Progenitor cell of endocrine pancreas (in vitro differentiated cells): ENCODE measurements at places on chromosomes 6 and 20. TPM values are rescaled to one million over a fixed set of nuclear protein-coding genes. Genes with fewer than 3 reads are reported as not detected.

MEP1A gene
- 2.6 and 4.1 TPM in 2 replicates for total RNA-seq

FUCA2 gene
- total RNA-seq, result 67.3 and 67.5 TPM in 2 replicates

IL17F gene
- not detected in 2 replicates for total RNA-seq

NQO2 gene
- total RNA-seq, result 41.3 and 45.8 TPM in 2 replicates

DNA sequence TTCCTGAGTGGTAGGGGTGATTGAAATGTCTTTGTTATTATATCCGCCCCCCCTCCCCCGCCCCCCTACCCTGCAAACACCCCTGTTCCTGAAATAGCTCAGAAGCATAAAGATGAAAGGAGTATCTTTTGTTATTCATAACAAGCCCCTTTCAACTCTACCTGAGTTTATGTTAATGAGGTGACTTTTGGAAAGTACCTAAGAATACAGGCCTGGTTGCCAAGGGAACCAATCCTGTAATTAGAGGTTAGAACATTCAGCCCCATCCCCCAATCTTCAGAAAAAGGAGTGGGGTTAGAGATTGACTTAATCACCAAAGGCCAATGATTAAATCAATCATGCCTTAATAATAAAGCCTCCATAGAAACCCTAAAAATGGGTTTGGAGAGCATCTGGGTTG is 979.2 kb upstream of the GJE1 start:
- no peak overlapping the region for H3K27ac ChIP-seq
- DNase-seq, result no peak
- H3K4me3 ChIP-seq, result no peak overlapping the region
- no peaks in the 10 kb centered on the region for H3K36me3 ChIP-seq
- no peaks in the 10 kb centered on the region for H3K27me3 ChIP-seq
- no peaks in the 10 kb centered on the region for H3K4me1 ChIP-seq

- H3K27ac ChIP-seq, result no peak overlapping the region
- H3K4me3 ChIP-seq, result no peak overlapping the region
- H3K36me3 ChIP-seq, result no peaks in the 10 kb centered on the region
- no peaks in the 10 kb centered on the region for H3K27me3 ChIP-seq
These were observed 730.5 kb upstream of the MAP3K7 start for GRCh38 chr6:91317247-91317835.

- H3K27me3 ChIP-seq, result peaks cover 5% of the 10 kb centered on the region
- no peak for DNase-seq
- H3K36me3 ChIP-seq, result no peaks in the 10 kb centered on the region
- no peaks in the 10 kb centered on the region for H3K4me1 ChIP-seq
- H3K27ac ChIP-seq, result no peak overlapping the region
- no peak overlapping the region for H3K4me3 ChIP-seq
These were observed 44.1 kb upstream of the GRM4 start for GRCh38 chr6:34189806-34190503.

GRCh38 chr20:50655311-50655880 is 35.9 kb downstream of the RIPOR3 start:
- no peaks in the 10 kb centered on the region for H3K4me1 ChIP-seq
- H3K36me3 ChIP-seq, result no peaks in the 10 kb centered on the region
- H3K4me3 ChIP-seq, result no peak overlapping the region
- H3K27me3 ChIP-seq, result no peaks in the 10 kb centered on the region
- H3K27ac ChIP-seq, result no peak overlapping the region

DNA sequence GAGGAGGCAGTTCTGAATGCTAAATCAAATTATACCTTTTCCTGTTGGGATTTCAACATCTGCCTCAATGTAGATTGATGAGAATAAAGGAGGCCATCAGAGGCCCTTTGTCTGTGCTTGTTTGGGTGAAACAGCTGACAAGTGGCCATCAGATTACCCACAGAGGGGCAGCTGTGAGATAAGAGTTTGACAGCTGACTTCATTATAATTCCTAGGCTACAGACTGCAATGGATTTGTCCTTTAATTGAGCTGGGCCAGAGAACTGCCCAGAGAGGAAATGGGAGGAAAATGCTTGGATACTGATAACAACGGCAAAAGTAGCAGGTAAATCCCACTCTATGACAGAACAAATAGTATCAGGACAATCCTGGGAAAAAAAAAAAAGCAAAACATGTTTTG is 649.4 kb downstream of the HDGFL1 start:
- H3K27me3 ChIP-seq, result no peaks in the 10 kb centered on the region
- H3K27ac ChIP-seq, result no peak overlapping the region
- no peaks in the 10 kb centered on the region for H3K36me3 ChIP-seq
- H3K4me3 ChIP-seq, result no peak overlapping the region
- DNase-seq, result no peak

GRCh38 chr6:112906726-112907125 is 559.6 kb downstream of the RFPL4B start:
- H3K4me1 ChIP-seq, result peaks cover 6% of the 10 kb centered on the region
- H3K36me3 ChIP-seq, result peaks cover 6% of the 10 kb centered on the region
- no peak for DNase-seq
- H3K27ac ChIP-seq, result peak overlapping the region; percentile 87
- no peaks in the 10 kb centered on the region for H3K27me3 ChIP-seq
- no peak overlapping the region for H3K4me3 ChIP-seq

DNA sequence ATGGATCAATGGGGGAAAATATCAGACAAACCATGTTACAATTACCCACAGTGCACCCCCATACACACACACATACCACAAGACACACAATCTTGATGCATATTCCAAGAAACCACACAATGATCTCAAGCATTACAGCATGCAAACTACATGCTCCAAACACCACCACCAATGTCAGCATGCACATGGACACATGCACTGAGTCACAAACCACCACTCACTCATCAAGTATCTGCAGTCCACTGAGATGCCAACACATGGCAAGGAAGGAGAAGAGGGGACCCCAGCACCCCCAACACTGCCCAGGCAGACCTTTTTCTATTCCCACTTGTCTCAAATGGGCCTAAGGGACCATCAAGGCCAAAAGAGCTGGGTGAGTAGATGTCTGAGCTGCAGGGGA is 91.6 kb downstream of the PREX1 start:
- H3K4me1 ChIP-seq, result peaks cover 2% of the 10 kb centered on the region
- no peak for DNase-seq
- no peak overlapping the region for H3K4me3 ChIP-seq

GRCh38 chr6:16320533-16321340 is 82.3 kb downstream of the GMPR start:
- no peak overlapping the region for H3K4me3 ChIP-seq
- DNase-seq, result no peak
- peaks cover 11% of the 10 kb centered on the region for H3K4me1 ChIP-seq
- no peak overlapping the region for H3K27ac ChIP-seq

GRCh38 chr6:157401734-157402338 is 20.8 kb downstream of the ZDHHC14 start:
- no peak overlapping the region for H3K4me3 ChIP-seq
- no peak for DNase-seq

DNA sequence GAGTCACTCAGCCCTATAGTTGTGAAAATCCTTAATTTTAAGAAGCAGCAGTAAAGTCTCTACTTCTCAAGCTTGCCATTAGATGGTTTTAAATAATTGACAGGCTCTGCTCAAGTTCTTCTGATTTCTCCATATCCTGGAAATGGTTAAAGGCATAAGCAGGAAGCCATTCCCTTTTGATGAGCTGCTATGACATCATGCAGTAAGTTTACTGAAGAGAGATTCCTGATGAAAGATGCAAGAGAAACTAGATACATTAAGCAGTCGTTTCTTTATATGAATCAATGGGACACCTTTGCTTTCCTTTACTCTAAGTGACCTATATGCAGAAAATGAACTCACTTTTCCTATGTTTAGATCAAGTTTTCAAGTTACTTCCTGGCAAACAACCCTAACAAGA is 9.8 kb downstream of the POPDC3 start:
- no peak for DNase-seq
- peaks cover 7% of the 10 kb centered on the region for H3K27me3 ChIP-seq
- no peaks in the 10 kb centered on the region for H3K4me1 ChIP-seq
- H3K36me3 ChIP-seq, result no peaks in the 10 kb centered on the region
- H3K4me3 ChIP-seq, result no peak overlapping the region

DNA sequence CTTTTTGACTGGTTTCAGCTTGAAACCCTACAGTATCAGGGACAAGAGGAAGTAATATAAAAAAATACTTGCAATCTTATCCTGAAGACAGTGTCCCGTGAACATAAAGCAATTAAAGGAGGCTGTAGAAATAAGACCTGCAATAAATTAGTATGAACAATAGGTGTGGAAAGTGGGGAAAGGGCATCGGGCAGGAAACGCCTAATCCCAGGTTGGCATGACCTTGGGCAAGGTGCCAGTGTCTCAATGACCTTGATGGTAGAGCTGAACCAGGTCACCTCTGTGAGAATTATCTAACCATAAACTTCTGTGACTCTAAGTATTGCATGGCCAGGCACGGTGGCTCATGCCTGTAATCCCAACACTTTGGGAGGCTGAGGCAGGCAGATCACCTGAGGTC is 115.2 kb downstream of the LY86 start:
- no peaks in the 10 kb centered on the region for H3K36me3 ChIP-seq
- no peak overlapping the region for H3K4me3 ChIP-seq
- peaks cover 16% of the 10 kb centered on the region for H3K4me1 ChIP-seq
- peaks cover 6% of the 10 kb centered on the region for H3K27me3 ChIP-seq
- H3K27ac ChIP-seq, result no peak overlapping the region
- DNase-seq, result no peak

DNA sequence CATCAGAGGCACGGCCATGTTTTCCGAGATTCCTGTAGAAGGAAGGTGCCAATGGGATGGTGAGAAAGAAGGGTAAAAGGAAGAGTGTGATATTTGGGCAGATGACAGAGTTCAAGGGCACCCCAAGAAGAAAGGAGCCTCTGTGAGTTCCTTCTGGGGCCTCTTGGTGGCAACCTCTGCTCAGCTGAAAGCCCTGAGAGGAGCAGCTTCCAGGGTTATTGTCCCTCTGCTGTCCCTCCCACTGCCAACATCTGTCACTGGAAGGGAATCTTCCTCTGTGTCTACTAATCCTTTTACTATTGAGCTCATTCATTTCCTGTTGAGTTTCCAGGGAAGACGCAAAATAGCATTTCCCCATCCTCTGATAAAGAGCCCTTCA is 40.0 kb upstream of the KCNK16 start:
- no peak overlapping the region for H3K4me3 ChIP-seq
- no peak overlapping the region for H3K27ac ChIP-seq
- no peaks in the 10 kb centered on the region for H3K4me1 ChIP-seq
- peaks cover 9% of the 10 kb centered on the region for H3K27me3 ChIP-seq
- DNase-seq, result no peak
- H3K36me3 ChIP-seq, result no peaks in the 10 kb centered on the region

DNA sequence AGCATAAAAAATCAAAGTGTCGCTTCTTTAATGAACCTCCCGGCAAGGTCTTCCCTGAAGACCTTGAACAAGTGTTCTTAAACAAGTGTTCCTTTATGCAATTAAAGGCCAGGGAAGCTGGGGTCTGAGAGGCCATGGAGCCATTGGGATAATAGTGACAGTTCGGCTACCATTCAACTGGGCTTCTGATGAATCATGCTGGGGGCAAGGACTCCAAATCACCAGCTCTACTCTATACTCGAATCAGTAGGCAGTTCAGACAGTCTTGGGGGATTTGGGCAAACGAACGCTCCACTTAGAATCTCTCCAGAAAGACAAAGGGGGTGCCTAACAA is 34.7 kb upstream of the EZR start:
- H3K4me1 ChIP-seq, result peaks cover 43% of the 10 kb centered on the region
- no peak overlapping the region for H3K27ac ChIP-seq
- no peak overlapping the region for H3K4me3 ChIP-seq
- no peaks in the 10 kb centered on the region for H3K36me3 ChIP-seq
- no peaks in the 10 kb centered on the region for H3K27me3 ChIP-seq

GRCh38 chr20:56986931-56987720 is 279.3 kb downstream of the BMP7 start:
- no peak for DNase-seq
- peaks cover 26% of the 10 kb centered on the region for H3K27me3 ChIP-seq
- H3K4me1 ChIP-seq, result no peaks in the 10 kb centered on the region
- H3K27ac ChIP-seq, result no peak overlapping the region
- H3K36me3 ChIP-seq, result no peaks in the 10 kb centered on the region
- H3K4me3 ChIP-seq, result no peak overlapping the region

DNA sequence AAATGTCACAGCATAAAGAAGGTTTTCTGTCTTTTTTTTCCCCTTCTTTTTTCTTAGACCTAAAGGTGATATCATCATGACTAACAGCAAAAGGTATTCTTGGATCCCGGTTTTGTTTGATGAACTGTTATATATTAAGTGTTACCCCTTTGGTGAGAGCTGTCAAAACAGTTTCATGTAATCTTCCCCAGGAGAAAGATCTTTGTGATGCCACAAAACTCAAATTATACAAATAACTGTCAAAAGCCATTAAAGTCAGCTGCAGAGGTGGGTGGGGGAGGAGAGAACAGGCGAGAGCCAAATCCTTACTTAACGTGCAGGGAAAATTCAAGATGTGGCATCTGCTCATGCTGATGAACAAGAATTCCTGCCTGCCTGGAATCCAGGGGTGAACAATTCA is 258.2 kb downstream of the BMP7 start:
- H3K27me3 ChIP-seq, result peaks cover 33% of the 10 kb centered on the region
- no peaks in the 10 kb centered on the region for H3K36me3 ChIP-seq
- H3K4me1 ChIP-seq, result peaks cover 17% of the 10 kb centered on the region
- H3K27ac ChIP-seq, result peak overlapping the region; percentile 62
- no peak overlapping the region for H3K4me3 ChIP-seq

DNA sequence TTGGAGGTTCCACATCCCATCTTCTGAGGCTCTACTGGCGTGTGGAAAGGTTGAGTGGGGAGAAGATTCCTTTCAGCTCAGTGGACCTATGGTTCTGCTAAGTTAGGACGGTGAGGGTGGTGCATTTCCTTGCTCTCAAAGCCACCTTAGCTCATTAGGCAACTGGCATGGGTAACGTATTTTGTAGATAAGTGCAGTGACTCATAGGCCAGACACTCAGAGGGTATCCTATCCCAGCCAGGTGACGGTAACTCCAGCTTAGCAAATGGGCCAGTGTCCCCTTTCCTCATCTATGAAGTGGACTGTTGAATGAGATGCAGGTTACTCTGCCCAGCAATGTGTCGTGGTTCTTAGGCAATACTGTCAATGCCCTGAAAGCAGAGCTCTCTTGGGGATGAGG is 3.7 kb downstream of the RPS6KA2 start:
- peaks cover 6% of the 10 kb centered on the region for H3K36me3 ChIP-seq
- H3K4me1 ChIP-seq, result peaks cover 14% of the 10 kb centered on the region
- H3K4me3 ChIP-seq, result no peak overlapping the region
- DNase-seq, result no peak
- no peaks in the 10 kb centered on the region for H3K27me3 ChIP-seq

DNA sequence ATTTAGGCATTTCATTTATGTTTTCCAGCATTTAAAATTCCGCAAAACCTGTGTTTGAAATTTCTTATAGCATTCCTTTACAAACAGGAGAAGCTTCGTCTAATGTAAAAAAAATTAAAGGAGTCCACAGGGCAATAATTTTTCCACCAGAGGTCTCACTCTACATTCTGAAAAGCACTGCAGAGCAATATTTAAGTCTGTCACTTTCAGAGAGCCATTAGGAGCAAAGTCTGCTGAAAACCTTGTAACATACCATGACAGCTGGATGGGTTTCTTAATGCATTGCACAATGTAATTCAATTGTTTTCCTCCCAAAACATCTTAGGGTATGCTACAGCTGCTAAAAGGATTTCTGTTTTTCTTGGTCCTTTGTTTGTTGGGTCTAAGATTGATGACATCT is 18.0 kb downstream of the BAG2 start:
- H3K4me3 ChIP-seq, result no peak overlapping the region
- H3K27ac ChIP-seq, result no peak overlapping the region
- peaks cover 12% of the 10 kb centered on the region for H3K36me3 ChIP-seq
- DNase-seq, result no peak
- H3K4me1 ChIP-seq, result no peaks in the 10 kb centered on the region
- H3K27me3 ChIP-seq, result no peaks in the 10 kb centered on the region
